ENCODE measurements at places on chromosomes 4 and X.

GRCh38 chrX:129956145-129956544 lies 26.3 kb upstream of the BCORL1 start:
- no peak for DNase-seq

DNA sequence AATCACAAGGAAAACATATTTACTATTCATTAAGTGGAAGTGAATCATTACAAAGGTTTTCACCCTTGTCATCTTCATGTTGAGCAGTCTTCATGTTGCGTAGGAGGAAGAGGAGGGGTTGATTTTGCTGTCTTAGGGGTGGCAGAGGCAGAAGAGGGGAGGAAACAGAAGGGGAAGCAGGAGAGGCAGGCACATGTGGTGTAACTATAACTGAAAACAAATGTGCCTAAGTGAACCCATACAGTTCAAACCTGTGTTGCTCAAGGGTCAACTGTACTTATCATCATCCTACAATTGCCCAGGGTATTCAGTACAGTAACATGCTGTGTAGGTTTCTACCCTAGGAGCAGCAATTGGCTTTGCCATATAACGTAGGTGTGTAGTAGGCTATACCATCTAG lies 47.2 kb downstream of the SYNPO2 start:
- DNase-seq = no peak

GRCh38 chrX:108224727-108225621 lies 133.4 kb downstream of the ATG4A start:
- DNase-seq = peak; percentile 5

- no peak for DNase-seq
Measured at GRCh38 chr4:53981066-53981465, 83.3 kb downstream of the CHIC2 start.

- no peak for DNase-seq
Measured at GRCh38 chrX:56564921-56565840, 1.8 kb downstream of the UBQLN2 start.

DNA sequence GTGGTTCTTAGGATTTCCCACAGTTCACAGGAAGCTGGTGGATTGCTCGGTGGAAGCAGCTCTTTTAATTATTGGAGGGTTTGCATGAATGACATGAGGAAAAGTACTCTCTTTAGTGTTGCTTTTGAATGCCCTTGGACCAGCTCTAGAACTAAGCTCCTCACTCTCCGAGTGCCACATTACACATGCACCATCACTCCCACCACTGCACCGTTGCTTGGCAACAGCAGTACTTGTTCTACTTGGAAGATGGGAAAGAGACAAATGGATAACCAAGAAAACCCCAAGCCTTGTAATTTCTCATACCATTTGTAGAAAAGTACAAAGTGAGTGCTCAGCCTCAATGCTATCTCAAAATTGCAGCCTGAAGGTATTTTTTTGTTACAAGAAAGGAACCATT lies 620.2 kb upstream of the BOD1L1 start:
- DNase-seq = no peak

GRCh38 chr4:37326852-37327251 lies 82.3 kb downstream of the NWD2 start:
- no peak for DNase-seq

DNA sequence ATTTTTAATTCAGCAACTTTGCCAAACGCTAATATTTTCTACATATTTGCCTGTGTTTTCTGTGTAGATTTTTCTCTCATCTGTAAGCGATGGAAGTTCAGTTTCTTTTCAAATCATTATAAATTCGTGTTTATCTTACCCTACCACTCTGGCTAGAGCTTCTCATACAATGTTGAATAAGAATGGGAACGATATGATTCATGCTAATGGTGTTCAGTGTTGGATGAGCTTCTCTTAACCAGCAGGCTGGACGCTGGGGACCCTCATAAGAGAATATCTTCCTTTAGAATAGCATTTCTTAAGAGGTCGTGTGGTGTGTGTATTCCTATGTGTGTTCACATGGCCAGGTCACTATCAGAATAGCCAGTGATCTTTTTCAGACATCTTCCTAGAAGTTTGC lies 31.0 kb downstream of the NSDHL start:
- DNase-seq = no peak

GRCh38 chrX:151871244-151871643 lies 41.4 kb upstream of the MAGEA4 start:
- no peak for DNase-seq

- DNase-seq = no peak
Measured at GRCh38 chr4:18398661-18399060, 377.1 kb upstream of the LCORL start.

DNA sequence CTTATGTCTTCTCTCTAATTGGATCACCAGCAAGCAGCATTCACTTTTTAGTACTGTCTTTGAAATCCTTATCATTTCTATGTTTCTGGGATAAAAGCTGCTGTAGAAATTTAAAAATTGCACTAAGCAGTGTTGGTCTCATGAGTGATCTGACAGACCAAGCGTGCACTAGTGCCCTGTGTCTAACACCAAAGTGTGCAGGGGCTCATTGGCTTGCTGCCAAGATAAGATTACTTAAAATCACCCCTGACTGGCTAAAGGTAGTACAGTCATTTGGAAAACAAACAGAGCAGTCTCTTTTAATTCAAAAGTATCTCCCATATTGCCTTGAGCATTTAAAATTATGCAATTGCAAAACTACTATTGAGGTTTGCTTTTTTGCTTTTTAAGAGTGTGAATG lies 304.6 kb downstream of the ARAP2 start:
- no peak for DNase-seq

- no peak for DNase-seq
Measured at GRCh38 chr4:63607169-63607872, 801.9 kb downstream of the TECRL start.

Measured in Jurkat, Clone E6-1 (cell line).